ENCODE measurements at places on chromosomes 6 and 20.
A peak's percentile ranks its signal among the peaks of the same experiment; 100 is the strongest.

DNA sequence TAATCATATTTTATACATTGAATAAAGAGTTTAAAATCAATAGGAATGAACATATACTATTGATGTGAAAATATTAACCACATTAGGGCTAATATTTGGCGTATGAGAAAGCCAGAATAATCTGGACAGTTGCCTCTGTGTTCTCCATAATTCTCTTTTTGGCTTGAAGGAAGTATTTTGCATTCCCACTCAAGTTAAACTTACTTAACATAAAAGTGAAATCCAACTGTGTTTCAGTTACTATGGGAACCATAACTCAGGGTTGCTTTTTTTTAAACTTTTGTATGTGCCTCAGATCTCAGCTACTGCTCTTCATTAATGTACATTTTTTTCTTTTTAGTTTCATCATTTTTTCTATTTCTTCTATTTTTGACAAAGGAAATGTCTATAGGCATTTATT lies 479.8 kb downstream of the NKAIN2 start:
- DNase-seq: no peak

GRCh38 chr6:100913400-100914276 lies 32.5 kb upstream of the ASCC3 start:
- no peak for DNase-seq

- no peak for DNase-seq
Observed at GRCh38 chr6:97909380-97909779, 626.4 kb upstream of the MMS22L start.

DNA sequence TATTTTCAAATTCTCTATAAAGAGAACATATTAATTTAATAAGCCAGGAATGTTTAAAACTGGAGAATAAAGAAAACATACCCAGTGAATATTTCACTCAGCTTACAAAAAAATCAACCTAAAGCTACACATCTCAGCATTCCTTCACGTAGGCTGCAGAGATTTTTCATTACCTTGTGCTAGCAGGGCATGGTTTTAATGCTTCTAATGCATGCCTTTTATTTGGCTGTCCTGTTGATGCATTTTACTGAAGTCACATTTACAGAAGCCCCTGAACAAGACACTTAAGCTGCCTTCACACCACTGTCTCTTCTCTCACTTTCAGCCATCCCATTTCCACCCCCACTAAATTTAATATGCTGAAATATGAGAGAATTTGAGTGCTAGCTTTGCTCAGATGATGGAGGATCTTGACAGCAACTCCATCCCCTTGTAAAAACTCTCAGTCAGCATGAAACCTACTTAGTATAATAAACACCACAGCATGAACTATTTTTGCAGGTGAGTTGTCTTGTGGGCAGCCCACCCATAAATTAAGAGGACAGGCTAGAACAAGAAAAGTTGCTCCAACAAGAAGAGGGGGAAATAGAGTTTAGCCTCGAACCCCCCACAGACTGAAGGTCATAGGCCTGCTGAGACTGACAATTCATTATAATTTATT lies 159.4 kb downstream of the SIM1 start:
- no peak for DNase-seq

GRCh38 chr6:138442663-138443062 lies 38.6 kb downstream of the HEBP2 start:
- no peak for DNase-seq

DNA sequence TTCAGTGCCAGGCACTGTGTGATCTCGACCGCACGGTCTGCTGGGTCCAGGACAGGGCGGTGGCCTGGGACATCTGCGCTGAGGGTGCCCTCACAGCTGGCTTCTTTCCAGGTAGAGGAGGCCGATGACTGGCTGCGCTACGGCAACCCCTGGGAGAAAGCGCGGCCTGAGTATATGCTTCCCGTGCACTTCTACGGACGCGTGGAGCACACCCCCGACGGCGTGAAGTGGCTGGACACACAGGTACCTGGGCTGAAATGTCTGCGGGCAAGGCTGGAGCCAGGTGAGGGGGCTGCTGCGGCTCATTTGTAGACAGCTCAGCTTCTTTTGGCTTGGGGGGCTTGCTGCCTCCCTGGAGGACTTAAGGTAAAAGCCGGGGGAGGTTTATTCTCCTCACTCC lies 26.6 kb downstream of the PYGB start:
- DNase-seq: no peak

GRCh38 chr6:124462750-124463149 lies 499.5 kb upstream of the RNF217 start:
- DNase-seq: no peak

- no peak for DNase-seq
Observed at GRCh38 chr6:70281923-70282311, 21.0 kb downstream of the COL9A1 start.

GRCh38 chr6:142276256-142276655 lies 25.6 kb upstream of the ADGRG6 start:
- DNase-seq: no peak

- DNase-seq: no peak
Observed at GRCh38 chr20:50636601-50637540, 54.5 kb downstream of the RIPOR3 start.

GRCh38 chr20:41180599-41181333 lies 43.4 kb downstream of the PLCG1 start:
- DNase-seq: no peak

- no peak for DNase-seq
Observed at GRCh38 chr20:37333848-37334318, 12.1 kb upstream of the SRC start.

DNA sequence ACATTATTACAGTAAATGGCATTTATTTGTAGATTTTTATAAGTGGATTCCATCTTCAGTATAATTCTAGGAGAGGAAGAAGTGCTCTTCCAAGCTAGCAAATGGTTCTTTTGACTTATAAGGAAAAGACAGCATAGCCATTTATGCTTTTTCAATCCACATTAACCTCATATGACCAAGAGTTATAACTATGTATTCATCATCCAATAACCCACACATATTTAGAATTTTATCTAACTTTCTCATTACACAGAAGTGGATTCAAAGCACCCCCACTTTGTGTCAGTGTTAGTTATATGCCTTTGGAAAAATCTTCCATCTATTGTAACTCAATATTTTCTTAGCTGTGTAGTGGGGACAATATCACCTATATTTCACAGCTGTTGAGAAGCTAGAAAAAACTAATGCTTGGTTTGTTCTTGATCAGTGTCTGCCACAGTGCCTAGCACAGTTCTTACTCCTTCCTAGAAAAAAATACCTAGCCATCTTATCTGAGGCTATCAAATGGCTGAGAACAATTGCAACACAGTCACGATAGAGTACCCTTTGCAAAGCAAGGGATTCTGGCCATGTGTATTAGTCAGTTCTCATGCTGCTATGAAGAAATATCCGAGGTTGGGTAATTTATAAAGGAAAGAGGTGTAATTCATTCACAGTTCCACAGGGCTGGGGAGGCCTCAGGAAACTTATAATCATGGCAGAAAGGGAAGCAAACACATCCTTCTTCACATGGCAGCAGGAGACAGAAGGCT lies 986.3 kb downstream of the TFAP2A start:
- DNase-seq: no peak

DNA sequence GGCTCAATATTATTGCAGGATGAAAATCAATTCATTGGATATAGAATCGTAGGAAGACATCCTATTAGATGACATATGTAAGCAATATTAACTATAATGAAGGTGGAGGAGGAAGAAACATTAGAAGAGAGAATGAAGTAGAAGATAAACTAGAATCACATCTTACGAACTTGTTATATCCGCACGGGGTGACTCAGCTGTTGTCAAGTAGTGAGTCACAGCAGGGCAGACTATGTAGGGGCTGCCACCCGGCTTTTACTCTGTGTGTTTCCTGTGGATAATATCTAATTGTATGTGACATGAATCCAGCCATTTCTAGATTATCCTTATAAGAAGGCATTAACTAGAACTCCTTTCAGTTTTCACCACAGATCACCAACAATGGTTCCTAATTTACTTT lies 520.2 kb downstream of the DOK5 start:
- DNase-seq: no peak

- DNase-seq: no peak
Observed at GRCh38 chr20:25126204-25127029, 44.5 kb upstream of the VSX1 start.

DNA sequence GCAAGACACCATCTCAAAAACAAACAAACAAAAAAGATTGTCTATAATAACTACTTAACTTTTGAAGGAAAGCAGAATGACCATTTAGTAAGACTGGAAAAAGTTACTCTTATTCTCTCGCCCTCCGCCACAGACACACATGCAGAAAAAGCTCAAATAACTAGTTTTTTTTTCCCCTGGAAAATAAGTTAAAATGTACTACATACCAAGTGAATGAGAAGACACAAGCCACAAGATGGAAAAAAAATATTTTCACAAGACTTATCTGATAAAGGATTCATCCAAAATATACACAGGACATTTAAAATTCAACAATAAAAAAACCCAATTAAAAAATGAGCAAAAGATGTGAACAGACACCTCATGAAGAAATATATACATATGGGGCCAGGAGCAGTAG lies 31.9 kb downstream of the NUDT3 start:
- DNase-seq: peak; percentile 26

DNA sequence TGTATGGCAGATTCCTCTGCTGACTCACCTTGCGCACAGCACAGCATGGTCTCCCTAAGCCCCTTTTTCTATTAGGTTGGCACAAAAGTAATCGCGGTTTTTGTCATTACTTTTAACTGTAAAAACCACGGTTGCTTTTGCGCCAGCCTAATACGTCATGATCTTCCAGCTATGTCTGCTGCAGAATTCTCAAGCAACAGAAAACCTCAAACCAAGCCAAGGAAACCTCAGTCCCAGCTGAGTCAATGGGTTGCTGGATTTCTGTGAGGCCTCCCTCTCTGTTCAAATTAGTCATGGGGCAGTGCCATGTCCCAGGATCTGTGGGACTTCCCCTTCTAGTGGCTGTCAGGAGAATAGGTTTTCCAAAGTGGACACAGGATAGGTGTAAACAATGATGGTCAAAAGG lies 15.7 kb upstream of the ENPP1 start:
- no peak for DNase-seq

DNA sequence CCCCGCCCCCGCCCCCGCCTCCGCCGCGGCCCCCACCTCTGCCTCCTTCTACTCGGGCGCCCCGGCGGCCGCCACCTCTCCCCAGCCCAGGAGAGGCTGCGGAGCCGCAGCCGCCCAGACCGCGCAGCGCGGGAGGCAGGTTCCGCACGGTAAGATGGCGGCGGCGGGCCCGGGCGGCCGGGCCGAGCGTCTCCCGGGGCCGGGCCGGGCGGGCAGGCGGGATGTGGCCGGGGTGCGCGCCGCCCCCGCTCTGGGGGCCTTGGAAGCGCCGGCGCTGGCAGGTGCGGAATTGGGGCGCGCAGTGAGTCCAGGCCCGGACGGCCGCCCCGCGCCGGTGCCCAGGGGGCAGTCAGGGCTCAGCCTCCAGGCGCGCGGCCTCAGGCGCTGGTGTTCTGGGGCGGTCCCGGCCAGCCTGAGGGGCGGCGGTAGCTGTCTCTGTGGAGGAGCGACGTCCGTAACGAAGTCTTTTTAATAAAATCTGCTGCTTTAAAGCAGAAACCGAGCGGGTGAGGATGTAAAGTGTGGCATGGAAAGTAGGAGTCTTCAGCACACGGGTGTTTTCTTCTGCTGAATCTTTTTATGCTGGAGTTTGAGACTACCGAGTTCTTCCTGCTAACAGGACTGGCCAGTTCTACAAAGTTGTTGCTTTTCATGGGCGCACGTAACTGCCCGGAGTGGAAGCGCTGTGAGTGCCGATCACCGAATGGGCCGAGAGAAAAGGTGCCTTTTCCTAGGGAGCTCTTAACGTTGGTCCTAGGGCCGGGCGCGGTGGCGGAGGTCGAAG lies at the start of gene GID8:
Gene GID8 (plus strand): TSS at position 43 of the 784 bp plus-strand sequence. CDS start 3,356 bp downstream, outside the sequence.
- no peak for DNase-seq

GRCh38 chr20:59987135-59987534 lies 28.9 kb downstream of the CDH26 start:
- DNase-seq: no peak

GRCh38 chr20:2816030-2816582 lies at the start of gene TMEM239:
TMEM239 (plus strand) TSS chr20:2816364; CDS start chr20:2816555, 191 bp downstream.
- no peak for DNase-seq

DNA sequence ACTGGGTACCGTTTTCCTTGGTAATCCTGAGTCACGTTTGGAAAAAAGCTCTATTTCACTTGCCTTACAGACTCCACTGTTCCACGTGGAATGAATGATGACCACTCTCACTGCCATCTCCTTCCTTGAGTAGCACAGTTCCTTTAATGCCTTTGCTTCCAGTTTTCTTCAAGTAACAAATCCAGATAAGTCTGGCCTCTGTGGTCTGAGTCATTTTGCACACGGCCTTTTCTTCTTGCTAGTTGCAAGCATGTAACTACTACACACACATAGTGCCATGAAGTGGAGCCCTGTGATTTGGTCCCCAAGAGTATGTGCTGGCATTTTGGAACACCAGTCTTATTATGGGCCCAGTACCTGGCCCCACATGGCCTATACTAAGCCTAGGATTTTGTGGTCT lies 182.8 kb downstream of the SASH1 start:
- peak; percentile 15 for DNase-seq

DNA sequence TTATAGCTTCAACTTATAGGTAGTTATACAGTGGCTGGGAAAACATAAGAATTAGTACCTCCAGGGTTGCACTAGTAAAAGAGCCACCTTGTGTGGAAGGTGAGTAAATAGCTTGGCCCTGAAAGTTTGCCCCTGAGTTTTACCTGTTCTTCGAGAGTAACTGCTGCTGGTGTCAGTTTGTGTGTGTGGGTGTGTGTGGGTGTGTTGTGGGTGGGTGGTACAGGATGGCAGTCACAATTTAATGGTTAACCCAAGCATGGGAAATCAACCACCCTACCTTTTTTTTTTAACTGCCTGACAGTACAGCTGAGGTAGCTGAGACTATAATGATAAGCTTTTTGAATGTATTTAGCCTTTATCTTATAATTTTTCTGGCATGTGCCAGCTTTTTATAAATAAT lies 137.3 kb downstream of the STXBP5 start:
- DNase-seq: no peak

DNA sequence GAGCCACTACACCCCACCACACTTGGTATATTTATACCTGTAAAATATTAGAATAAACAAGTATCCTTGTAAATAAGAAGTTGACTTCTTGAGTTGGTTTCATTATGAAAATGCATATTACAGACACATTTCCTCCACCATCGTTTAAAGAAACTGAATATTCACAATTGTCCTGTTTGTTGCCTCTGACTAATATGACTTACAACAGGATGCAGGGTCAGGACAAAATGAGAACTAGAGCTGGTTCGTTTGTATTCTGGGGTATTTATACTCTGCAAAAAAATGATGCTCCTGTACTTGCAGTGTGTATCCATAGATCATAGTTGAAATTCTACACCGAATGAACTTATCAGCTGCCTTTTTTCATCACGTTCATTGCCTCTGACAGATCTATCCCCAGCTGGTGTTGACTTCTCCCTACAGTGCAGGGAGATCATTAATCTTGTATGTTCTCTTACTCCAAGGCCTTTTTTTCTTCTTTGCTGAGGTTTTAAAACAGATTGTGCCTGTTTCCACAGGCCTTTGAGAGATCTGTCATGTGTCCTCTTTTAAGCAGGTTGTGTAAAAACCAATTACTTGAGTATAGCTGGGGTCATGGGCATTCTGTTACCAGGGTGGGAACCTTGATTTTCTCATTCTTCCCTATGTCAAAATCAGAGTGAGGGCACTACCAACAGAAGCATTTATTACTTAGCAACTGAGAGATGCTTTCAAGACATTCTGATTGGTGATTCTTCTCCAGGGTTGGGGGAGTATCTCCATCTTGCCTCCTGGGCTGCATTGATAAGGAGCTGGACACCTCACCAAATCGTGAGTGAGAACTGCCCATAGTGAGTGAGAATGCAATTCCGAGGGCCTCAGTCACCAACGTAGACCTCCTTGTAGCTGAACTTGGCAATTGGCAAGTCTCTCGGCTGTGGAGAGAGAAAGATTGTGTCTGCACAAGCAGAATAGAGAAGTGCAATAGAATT lies 78.8 kb upstream of the CD83 start:
- no peak for DNase-seq

- no peak for DNase-seq
Observed at GRCh38 chr6:53727748-53728147, 62.2 kb upstream of the KLHL31 start.
